ENCODE measurements at places on chromosomes 6 and 20.
A peak's percentile ranks its signal among the peaks of the same experiment; 100 is the strongest.

GRCh38 chr6:111552241-111552744, 53.4 kb downstream of the TRAF3IP2 start:
- DNase-seq = no peak

- DNase-seq = no peak
These were observed 6.9 kb upstream of the OCSTAMP start for GRCh38 chr20:46557231-46557956.

DNA sequence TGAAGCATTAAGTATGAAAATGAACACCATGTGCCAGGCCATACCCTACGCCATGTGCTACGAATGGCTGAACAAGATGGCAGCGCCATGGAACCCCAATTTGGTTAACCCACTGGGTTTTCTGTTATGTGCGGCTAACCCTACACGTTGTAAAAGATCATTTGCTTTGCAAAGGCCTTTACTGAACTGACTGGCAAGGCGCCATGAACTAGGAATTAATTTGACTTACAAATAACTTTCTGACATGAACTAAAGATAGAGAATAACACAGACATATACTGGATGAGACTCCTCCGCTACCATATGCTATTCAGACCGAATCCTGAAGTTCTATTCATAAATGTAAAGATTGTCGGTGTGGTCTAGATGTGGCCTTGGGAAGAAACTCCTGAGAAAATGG, 3.9 kb downstream of the CNKSR3 start:
- DNase-seq = no peak

DNA sequence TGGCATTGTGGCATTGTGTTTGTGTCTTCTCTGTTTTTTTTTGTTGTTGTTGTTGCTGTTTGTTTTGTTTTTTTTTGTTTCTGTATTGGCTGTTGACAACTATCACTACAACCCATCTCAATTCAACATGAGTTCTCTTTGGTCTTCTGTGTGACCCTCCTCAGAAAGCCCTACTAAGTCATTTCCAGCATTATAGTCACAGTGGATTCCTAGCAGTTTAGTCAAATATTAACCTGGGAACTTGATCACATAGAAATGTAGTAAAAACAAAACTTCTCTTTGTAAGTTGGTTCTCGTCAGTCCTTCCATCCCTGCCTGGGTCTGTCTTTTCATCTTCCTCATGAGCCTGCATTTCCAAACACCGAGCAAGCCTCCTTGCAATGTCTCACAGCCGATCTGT, 16.8 kb downstream of the SLC17A2 start:
- no peak for DNase-seq

- DNase-seq = no peak
These were observed 30.1 kb downstream of the CYB5R4 start for GRCh38 chr6:83889621-83890020.

GRCh38 chr6:41274256-41274655, 12.2 kb downstream of the TREM1 start:
- DNase-seq = no peak

DNA sequence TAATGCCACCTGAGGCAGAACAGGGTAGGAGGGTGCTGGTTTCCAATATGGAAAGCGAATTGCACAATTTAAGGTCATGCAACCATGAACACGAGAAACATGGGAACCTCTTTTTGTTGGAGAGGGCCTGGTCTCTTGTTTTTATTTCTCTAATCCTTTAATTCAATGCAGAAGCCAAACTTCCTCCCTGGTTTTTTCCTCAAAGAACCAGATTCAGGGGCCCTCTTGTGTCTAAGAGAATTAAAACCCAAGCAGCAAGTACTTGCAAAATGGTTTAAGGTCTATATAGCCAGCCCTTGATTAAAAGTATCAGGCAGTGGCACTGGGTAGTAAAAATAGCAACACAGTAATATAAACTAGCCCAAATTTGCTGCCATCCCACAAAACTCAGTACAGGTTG, 19.5 kb downstream of the GSTA4 start:
- no peak for DNase-seq

DNA sequence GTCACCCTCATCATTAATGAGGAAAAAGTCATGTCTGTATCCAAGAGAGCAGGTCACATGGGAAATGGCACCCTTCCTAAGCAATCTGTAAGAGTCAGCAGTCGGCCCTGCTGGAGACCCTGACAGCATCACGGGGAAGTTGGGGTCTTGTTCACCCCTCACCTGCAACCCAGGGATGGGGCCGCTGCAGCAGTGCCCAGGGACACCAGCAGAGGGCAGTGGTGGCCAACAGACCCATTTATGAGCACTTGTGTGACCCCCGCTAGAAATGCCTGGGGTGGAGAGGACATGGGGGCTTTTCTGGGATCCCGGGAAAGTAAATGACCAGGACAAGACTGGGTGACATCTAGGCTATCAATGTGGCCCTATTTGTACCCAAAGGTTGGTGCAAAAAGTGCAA, 35.9 kb downstream of the ANKRD60 start:
- no peak for DNase-seq

- DNase-seq = no peak
These were observed 185 bp upstream of the TNFRSF6B start for GRCh38 chr20:63696306-63696627.

DNA sequence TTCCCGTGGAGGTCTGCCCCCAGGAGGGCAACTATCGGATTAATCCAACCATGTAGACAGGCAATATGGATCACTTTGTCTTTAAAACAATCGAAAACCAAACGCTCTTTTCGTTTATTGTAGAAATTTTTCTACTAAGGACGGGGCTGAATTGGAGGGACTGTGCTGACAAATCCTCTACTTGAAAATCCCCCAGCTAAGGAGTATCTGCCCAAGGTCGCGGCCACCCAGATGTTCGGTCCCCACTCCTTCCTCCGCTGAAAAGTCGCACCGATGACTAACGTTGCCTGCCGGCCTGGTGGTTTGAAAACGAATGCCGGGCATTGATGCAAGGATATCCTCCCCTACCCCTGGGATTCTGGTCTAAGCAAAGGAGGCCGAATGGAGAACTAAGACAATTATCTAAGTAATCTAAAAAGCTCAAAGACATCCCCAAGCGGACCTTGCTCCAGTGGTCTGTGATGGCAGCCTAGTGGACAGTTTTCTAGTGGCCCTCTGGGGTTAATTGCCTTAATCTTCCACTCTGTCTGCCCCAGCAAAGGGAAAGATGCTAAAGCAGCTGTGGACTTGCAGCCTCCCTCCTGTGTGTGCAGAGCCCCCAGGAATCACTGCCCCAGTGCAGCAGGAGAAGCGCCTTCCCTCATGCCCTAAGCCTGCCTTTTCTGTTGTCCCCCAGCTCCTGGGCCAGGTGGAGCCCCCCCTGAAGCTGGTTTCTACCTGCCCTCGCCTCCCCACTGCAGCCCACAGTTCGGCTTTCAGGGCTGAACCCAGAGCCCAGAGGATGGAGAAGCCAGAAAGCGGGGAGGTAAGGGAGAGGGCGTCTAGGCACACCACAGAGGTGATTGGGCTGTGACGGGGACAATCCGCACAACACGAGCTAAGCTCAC, 3.6 kb upstream of the FOXC1 start:
- no peak for DNase-seq

GRCh38 chr20:32858189-32858588, 534 bp upstream of the EFCAB8 start:
- DNase-seq = no peak

GRCh38 chr20:60206259-60206658, 248.0 kb downstream of the CDH26 start:
- no peak for DNase-seq

DNA sequence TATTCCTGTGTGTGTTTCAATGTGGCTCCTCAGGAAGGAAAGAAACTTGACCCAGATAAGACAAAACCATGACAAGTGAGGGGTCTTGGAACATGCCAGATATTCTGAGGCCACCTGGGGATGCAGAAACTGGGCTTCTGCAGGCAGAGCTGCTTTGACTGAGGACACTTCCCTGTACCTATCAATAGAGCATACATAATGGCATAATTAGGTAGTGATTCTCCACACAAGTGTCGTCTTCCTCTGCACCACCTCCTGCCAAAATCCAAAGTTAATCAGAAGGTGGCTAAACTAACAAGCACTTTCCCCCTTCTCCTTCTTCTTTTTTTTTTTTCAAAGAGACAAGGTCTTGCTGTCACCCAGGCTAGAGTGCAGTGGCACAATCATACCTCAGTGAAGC, 97.1 kb downstream of the KIF13A start:
- no peak for DNase-seq

- DNase-seq = no peak
These were observed 8.5 kb downstream of the IYD start for GRCh38 chr6:150377211-150377781.

DNA sequence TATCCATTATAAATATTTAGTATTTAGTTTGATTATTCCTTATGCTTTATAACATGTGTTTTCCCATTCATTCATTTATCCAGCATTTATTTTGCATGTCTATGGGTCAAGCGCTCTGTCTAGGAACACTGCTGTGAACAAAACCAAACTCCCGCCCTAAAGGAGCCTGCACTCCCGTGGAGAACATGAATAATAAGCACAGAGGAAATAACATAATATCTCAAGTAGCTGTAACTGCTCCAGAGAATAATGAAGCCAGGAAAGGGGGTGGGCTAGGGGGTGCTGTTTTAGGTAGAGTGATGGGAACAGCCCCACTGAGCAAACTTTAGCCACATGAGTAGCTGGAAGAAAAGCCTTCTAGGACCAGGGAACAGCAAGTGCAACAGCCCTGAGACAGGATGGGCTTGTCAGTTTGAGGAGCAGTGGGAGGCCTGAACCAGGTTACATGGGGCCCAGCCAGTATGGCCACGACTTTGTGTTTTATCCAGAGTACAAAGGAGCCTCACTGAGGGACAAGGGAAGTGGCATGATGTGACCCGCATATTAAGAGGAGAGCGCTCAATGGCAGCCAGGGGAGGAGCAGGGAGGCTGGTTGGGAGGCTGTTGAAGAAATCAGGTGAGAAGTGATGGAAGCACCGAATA, 24.4 kb upstream of the PRND start:
- DNase-seq = no peak

- DNase-seq = no peak
These were observed 34.7 kb upstream of the IGF2R start for GRCh38 chr6:159934181-159934580.

- DNase-seq = peak; percentile 24
These were observed 6.6 kb upstream of the WTAP start for GRCh38 chr6:159720708-159721107.

DNA sequence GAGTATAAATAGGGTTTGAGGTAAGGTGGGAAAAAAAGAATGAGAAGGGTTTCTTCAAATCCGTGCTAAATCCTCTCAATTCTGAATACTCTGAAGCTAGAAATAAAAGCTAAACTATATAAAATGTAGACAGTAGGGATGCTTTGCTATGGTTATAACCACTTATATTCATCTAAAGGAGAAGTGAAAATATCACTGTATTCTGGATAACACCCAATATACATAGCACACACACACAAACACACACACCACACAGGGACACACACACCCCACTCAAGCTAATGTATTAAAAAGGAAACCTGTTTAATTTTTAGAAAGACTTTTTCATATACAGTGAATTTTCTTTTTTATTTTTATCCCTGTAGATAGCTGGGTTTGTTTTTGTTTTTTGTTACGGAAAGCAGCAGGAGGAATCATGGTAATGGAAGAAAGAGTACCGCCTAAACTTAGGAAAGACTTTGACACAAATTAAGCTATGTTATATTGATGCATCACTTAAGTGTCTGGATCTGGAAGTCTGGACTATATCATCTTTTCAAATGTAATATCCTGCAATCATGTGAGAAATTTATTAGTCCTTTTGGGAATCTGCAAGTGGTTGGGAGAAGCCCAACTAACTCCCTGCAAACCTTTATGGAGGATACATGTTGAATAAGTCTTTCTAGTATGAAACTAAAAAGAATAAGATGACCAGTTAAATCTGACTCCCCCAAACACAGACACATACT, 68.4 kb upstream of the FABP7 start:
- DNase-seq = no peak

DNA sequence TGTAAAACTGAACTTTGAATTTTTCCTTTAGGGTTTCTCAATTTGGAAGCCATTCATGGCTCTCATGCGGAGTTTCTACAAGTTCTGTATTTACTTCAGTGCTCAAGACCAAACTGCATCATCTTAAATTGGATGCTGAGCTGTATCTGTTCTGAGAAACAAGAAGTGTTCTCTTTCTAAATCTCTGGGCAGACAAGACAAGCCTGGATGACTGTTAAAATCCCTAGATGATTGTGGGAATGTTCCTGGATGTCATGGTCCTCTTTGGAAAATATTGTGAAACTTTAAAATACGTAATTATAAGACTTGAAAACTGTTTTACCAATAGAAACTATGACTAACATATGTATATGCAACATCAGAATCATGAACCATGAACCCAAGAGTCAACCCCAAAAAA, 6.2 kb upstream of the GCM1 start:
- no peak for DNase-seq

GRCh38 chr6:170193326-170193821, 97.5 kb downstream of the DLL1 start:
- DNase-seq = no peak

DNA sequence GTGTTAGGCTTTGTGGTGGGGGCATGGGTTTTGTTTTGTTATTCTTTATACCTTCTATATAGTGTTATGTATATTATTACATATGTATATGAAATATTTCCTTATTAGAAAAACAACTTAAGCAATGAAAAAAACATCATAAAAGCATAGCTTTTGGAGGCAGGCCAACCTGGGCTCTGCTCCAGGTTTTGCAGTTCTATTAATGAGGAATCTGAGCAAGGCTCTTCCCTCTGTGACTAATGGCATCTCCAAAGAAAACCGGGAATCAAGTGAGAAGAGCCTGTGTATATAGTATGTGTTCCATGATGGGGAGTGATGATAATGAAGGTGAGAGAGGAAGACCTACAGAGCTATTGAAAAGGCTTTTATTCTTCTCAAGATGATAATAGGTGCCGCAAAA, 291.1 kb downstream of the CLIC5 start:
- no peak for DNase-seq

DNA sequence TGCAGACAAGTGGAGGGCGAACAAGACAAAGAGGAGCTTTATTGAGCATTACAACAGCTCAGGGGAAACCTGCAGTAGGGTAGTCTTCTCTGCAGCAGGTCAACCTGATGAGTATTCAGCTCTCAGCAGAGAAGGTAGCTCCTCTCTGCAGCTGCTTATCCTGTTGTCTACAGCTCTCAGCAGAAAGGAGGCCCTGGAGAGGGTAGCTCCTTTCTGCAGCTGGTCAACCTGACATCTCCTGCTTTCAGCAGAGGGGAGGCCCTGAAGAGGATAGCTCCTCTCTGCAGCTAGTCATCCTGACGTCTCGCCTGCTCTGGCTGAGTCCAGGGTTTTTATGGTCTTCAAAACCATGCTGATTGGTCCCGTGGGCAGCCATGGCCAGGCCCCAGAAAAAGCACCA, 113.6 kb downstream of the CD24 start:
- DNase-seq = no peak

- no peak for DNase-seq
These were observed 1.3 kb downstream of the COL19A1 start for GRCh38 chr6:69867639-69867976.

- DNase-seq = no peak
These were observed 151.2 kb upstream of the DST start for GRCh38 chr6:56793938-56794337.

Measured in stimulated activated CD4-positive, alpha-beta T cell treated with anti-CD3 and anti-CD28 coated beads, TNF-alpha, amount 100 ng/mL, for 1 hour (primary cell).